ENCODE measurements at places on chromosomes 3 and 15.

GRCh38 chr3:122977746-122978466, 49.7 kb downstream of the SEMA5B start:
- no peak for DNase-seq

- DNase-seq = peak; percentile 37
Observed at GRCh38 chr15:31392761-31393401, 66.2 kb downstream of the KLF13 start.

GRCh38 chr3:167913219-167913835, 177.8 kb downstream of the SERPINI1 start:
- DNase-seq = no peak

- DNase-seq = no peak
Observed at GRCh38 chr3:17514597-17514996, 227.8 kb downstream of the TBC1D5 start.
